ENCODE measurements at places on chromosomes 5 and 9.

- no peak for DNase-seq
These were observed 109.2 kb downstream of the SEMA6A start for GRCh38 chr5:116465411-116465810.

GRCh38 chr5:156386976-156387375 is 60.0 kb downstream of the SGCD start:
- DNase-seq = no peak

- DNase-seq = no peak
These were observed 9.9 kb upstream of the SLC2A6 start for GRCh38 chr9:133488686-133489252.

- no peak for DNase-seq
These were observed 155.7 kb downstream of the GLIS3 start for GRCh38 chr9:4143936-4144717.

DNA sequence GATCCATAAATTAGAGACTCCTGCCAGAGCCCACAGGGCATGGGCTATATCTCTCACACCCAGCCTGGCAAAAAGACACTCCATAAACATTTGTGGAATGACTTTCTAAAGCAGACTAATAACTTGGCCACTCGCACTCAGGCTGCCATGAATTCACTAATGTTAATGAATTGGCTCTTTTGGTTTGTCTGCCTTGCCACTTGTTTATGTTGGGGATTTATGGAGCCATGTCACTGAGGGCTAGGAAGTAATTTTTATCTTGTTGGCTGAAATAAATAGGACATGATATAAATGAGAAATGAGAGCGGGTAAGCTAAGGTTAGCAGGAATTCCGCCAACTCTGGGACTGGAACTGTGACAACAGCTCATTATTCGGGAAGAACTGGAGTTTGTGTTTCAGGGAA is 55.2 kb downstream of the DROSHA start:
- DNase-seq = no peak

GRCh38 chr5:162654661-162655405 is 587.3 kb downstream of the GABRG2 start:
- no peak for DNase-seq

DNA sequence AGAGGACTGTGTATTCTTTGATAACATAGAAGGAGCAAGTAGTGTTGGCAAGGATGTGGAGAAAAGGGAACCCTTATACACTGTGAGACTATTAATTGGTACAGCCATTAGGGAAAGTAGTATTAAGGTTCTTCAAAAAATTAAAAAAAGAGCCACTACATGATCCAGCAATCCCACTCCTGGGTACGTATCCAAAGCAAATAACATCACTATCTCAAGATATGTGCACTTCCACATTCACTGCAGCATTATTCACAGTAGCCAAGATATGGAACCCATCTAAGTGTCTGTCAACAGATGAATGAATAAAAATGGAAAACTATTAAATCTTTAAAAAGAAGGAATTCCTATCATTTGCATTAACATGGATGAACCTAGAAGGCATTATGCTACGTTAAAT is 693.2 kb upstream of the RIOK2 start:
- DNase-seq = no peak

DNA sequence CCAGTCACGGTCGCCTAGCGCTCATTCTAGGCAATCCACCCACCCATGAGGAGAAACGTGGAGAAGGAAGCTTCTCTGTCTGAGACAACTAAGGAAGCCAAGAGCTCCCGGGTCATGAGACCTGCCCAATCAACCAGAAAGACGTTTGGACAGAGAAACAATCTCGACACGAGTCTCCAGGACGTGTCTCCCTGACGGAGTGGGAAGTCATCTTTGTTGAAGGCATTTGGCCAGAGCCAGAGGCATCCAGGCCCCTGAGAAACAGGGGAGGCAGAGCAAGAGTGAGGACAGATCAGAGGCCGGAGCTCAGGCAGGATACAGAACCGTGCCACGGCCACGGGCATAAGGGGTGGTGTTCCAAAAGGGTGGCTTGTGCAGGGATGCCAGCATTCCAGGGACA is 479.0 kb downstream of the SPATA31A7 start:
- no peak for DNase-seq

DNA sequence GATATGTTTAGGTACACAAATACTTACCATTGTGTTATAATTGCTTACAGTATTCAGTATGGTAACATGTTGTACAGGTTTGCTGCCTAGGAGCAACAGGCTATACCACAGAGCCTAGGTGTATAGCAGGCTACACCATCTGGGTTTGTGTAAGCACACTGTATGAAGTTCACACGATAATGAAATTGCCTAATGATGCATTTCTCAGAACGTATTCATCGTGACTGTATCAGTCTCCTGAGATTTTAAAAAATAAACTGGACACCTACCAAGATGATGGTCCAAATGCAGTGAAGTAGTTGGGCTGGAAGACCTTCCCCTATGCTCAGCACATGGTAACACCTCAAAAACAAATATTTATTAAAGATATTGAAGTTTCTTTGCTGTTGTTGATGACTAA is 103.3 kb upstream of the NFIB start:
- DNase-seq = no peak

DNA sequence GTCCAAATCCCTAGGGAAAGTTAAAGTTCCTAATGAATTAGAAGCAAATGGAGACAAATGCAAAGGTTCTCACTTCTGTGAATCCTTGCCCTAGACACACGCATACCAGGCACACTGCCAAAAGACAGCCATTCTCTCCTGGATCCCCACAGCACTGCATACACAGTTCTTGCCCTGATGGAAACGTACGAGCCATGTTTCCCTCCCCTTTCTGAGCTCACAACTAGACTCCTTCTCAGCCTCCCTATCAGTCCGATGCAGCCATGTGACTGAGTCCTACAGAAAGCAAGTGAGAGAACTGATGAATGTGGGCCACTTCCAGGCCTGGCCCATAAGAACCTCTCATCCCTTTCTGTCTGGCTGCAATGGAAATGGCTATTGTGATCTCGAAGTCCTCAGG is 92.0 kb downstream of the ZNF608 start:
- no peak for DNase-seq

GRCh38 chr9:128946571-128947276 is 679 bp downstream of the DOLK start:
- DNase-seq = peak; percentile 23

GRCh38 chr9:114559830-114560513 is 27.6 kb upstream of the ATP6V1G1 start:
- no peak for DNase-seq

DNA sequence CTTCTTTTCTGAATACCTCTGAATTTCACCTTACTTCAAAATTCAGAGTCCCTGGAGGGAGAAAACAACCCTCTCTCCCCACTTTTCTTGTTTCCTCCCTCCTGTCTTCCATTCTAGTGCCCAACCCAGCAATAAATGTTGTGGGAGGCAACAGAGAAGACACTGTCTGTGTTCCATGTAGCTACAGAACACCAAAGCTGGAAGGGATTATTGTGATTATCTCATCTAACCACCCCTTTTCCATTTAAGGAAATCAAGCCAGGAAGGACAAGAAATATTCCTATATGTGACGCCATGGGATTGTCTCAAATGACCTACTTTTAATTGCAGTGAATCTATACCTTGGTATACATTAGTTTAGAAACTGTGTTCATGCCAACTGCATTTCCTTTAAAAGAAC is 476.6 kb upstream of the TNC start:
- no peak for DNase-seq

GRCh38 chr9:68896486-68896885 is 117.4 kb downstream of the PRKACG start:
- DNase-seq = no peak

- no peak for DNase-seq
These were observed 358.0 kb downstream of the TAF11L14 start for GRCh38 chr5:17992291-17992690.

DNA sequence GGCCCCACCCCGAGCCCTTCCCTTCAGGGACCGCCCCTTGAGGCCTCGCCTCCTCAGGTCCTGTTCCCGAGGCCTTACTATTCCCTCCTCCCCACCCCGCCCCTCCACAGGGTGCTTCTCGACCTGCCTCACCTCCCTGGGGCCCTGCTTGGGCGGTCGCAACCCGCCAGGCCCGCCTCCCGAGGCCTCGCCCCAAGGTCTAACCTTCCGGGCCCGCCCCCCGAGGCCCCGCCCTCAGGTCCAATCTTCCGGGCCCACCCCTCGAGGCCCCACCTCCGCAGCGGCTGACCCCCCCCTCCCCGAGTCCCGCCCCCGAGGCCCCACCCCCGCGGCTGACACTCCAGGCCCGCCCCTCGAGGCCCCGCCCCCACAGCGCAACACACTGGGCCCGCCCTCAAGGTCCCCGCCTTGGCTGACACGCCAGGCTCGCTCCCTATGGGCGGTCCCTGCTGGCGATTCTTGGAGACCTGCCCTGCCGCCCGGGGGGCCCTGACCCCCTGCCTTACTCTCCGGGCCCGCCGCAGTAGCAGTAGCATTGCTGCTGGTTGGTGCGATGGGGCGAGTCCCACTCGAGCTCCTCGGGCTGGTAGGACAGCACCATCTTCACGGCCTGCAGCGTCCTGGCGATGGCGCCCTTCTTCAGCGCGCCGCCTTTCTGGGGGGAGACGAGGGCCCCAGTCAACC is 8.2 kb downstream of the PHF19 start:
- DNase-seq = peak; percentile 93

- DNase-seq = no peak
These were observed 45.0 kb upstream of the SV2C start for GRCh38 chr5:76038212-76038611.

- peak; percentile 56 for DNase-seq
These were observed 39.0 kb downstream of the SMARCA2 start for GRCh38 chr9:2053883-2054845.

GRCh38 chr9:123359546-123359945 is 3.5 kb downstream of the CRB2 start:
- no peak for DNase-seq

DNA sequence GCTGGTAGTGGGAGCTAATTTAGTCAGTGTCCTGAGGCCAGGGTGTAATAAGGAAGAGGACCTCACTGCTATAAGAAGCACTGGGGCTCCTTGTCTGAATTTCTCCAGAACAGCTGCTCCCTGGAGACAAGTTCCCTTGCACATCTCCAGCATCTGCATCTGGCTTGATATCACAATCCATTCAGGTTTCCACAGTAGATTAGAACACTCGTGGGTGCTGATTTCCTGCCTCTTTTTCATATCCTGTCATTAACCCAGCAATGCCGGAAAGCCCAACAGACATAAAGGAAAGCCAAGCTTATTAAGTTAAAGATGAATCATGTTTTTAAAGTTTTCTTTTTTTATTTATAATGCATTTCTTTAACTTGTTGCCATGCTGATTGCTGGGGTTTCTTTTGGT is 232.3 kb upstream of the WWC1 start:
- DNase-seq = no peak

DNA sequence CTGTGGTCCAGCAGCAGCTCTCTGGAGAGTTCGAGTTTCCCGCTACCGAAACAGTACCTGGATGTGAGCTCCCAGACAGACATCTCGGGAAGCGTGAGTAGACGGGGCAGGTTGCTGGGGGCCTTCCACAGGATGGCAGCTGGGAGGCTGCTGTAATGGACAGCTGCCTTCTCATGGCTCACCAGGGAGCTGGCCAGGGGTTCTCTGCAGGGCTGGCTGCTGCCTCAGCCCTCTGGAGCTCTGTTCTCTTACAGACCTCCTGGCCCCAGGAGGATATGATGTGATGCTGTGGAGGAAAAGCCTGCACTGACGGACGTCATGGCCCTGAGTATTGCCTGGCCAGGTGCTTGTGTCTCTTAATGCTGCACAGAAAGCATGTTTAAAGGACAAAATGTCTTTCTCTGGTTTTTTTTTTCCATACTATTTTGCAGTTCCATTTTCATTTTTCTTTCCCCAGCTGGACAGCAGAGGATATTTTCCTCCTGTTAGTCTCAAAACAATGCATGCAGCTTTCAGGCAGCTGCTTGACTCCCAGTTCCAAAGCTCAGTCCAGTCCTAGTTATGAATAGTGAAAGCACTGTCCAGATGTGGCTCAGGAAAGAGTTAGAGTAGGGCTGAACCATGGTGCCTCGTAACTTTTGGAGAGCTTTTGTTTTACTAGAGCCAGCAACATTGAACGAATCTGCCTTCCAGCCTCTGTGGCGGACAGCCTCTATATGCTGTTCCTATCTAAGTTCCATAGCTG is 77.5 kb upstream of the RARS1 start:
- DNase-seq = no peak

GRCh38 chr5:64557911-64558310 is 52.1 kb downstream of the RGS7BP start:
- no peak for DNase-seq

GRCh38 chr5:111999286-111999685 is 242.3 kb upstream of the NREP start:
- DNase-seq = no peak

DNA sequence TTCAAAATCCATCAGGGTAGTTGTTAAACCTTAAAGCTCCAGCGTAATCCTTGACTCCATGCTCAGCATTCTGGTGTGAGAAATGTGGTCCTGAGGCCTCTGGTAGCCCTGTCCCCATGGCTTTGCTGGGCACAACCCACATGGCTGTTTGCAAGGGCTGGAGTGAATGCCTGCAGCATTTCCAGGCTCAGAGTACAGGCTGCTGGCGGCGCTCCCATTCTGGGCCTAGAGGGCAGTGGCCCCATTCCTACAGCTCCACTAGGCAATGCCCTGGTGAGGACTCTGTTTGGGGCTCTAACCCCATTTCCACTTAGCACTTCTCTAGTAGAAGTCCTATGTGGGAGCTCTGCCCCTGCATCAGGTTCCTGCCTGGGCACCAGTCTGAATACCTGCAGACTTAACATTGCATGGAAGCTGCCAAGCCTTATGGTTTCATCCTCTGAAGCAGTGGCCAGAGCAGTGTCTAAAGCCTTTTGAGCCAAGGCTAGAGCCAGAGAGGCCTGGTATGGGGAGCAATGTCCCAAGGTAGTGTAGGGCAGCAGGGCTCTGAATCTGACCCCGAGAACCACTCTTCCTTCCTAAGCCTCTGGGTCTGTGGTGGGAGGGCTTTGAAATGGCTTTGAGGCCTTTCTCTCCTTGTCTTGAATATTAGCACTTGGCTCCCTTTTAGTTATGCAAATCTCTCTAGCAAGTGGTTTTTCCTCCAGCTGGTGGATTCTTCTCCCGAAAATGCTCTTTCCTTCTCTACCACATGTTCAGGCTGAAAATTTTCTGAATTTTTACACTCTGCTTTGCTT is 5.8 kb upstream of the ALDH1A1 start:
- no peak for DNase-seq

GRCh38 chr5:154999865-155000264 is 13.7 kb upstream of the KIF4B start:
- no peak for DNase-seq

GRCh38 chr5:171848486-171848885 is 62.9 kb downstream of the SMIM23 start:
- no peak for DNase-seq

DNA sequence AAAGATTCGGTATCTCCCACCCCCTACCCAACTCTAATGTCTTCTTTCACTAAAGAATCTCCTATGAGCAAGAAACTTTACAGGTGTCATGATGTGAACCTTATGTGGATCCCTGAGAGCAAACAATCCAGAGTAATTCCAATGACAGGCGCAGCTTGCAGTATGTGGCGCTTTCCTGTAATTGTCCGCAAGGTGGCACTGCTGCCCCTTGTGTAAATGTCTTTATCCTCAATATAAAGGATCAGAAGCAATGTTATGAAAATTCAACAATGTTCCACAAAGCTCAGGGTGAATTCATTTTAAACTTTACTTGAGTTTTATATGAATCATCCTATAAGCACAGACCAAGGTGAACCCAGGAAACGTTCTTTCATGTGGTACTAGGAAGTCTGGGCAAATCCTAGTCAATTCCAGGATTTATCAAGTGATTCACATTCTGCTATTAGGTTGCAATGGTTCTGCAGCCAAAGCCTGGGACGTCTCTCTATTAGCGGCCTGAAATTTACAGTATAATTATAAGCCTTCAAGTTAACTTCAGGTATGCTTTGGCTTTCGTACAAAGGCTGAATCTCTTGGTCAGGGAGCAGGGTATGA is 113.7 kb downstream of the TRPM6 start:
- no peak for DNase-seq

- DNase-seq = peak; percentile 65
These were observed 11.4 kb upstream of the DAB2IP start for GRCh38 chr9:121640076-121640475.

Data from activated naive CD4-positive, alpha-beta T cell treated with anti-CD3 and anti-CD28 coated beads, Interleukin-2, amount 50 U/mL, for 72 hours (primary cell).